SK-N-DZ (cell line): ENCODE measurements at places on chromosomes 13 and 19.

DNA sequence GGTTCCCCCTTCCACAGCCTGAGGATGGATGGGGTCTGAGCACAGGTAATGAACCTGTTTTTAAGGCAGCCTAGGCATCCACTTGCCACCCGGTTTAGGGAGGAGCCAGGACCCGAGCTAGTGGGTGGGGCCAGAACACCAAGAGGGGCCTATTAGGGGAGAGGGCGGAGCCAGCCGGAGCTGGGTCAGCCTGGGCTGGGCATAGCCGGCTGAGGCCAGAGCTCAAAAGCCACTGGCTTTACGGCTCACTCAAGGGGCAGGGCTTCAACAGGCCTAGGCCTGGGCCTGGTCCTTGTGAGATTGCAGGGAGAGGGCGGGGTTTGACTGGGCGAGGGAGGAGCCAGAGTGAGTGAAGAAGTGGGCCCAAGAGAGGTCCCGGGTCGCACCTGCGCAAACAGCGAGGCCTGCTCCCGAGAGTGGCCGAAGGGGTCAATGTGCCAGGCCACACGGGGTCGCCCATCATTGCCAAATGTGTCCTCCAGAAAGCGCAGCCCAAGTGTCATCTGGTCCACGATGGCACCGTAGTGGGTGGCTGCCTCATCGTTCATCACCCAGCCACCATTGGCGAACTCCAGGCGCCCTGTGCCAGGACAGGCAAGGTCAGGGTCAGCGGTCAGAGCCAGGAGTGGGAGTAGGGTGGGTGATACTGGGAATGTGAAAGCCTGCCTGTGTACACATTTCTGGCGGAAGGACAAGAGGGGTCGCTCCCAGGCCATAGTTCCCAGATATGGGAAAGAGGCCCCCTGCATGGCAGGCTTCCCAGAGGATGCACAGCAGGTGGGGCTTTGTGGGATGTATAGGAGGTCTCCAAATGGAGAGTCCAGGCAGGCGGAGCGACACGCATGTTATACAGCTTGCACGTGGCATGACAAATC is 1.9 kb downstream of the MAN2B1 start:
- DNase-seq = no peak

DNA sequence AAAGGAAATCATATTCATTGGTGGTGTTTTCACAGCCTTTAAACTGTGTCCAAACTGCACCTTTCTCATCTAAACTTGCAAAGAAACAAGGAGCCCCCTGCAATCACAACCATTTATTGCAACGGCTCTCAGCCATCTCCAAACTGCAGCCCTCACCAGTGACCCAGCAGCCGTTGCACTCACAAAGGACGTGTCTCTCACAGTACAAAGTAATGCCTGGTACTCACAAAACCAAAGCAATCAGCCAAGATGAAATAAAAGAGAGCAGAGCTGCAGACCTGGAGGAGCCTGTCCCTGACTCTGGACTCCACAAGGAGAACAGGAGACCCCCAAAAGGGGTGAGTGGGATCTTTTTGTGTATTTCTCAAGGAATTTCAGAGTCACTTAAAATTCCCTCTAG is 20.2 kb upstream of the CEACAM21 start:
- no peak for DNase-seq

GRCh38 chr19:29121684-29122083 is 91.3 kb downstream of the UQCRFS1 start:
- no peak for DNase-seq

GRCh38 chr19:1001538-1002166 is 1.4 kb downstream of the GRIN3B start:
- peak; percentile 65 for DNase-seq

DNA sequence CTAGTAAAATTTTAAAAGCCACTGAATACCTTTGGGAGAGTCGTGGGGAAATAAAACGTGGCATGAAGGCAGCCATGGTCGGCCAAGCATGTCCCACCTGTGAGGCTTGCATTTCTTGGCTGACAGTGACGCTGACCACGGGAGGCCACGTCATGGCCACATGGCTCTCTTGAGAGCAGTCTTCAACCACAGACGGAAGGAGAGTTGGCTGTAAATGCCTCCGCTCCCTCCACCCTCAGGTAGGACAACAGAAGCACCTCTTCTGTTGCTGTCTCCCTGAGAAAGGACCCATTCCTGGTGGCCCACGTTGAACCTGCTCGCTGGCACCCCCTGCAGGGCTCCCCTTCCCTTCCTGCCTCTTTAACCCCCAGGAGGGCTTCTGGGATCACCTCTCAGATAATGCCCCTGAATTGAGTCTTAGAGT is 10.6 kb upstream of the LRRC25 start:
- no peak for DNase-seq

- DNase-seq = no peak
Measured at GRCh38 chr19:38842439-38843174, 7.2 kb downstream of the HNRNPL start.

- DNase-seq = peak; percentile 44
Measured at GRCh38 chr13:33228648-33229445, 56.7 kb downstream of the STARD13 start.

DNA sequence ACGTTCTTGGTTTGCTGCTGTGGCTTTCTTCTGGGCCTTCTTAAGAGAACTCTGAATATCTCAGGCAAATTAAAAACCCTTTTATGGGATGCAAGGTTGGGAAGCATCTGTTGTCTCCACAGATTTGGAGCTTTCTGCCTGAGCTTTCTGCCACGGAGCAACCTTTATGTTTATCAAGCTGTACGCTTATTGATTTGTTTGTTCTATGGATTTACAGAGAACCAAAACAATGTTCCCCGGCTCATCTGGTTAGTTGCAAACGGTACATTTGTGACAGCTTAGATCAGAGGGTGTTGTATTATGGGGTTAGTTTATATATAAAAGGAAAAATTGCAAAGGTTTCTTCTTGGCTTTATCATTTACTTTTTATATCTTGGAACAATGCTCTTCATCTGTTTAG is 479.6 kb downstream of the DIAPH3 start:
- DNase-seq = no peak

- DNase-seq = no peak
Measured at GRCh38 chr19:6482343-6482686, 728 bp upstream of the DENND1C start.

DNA sequence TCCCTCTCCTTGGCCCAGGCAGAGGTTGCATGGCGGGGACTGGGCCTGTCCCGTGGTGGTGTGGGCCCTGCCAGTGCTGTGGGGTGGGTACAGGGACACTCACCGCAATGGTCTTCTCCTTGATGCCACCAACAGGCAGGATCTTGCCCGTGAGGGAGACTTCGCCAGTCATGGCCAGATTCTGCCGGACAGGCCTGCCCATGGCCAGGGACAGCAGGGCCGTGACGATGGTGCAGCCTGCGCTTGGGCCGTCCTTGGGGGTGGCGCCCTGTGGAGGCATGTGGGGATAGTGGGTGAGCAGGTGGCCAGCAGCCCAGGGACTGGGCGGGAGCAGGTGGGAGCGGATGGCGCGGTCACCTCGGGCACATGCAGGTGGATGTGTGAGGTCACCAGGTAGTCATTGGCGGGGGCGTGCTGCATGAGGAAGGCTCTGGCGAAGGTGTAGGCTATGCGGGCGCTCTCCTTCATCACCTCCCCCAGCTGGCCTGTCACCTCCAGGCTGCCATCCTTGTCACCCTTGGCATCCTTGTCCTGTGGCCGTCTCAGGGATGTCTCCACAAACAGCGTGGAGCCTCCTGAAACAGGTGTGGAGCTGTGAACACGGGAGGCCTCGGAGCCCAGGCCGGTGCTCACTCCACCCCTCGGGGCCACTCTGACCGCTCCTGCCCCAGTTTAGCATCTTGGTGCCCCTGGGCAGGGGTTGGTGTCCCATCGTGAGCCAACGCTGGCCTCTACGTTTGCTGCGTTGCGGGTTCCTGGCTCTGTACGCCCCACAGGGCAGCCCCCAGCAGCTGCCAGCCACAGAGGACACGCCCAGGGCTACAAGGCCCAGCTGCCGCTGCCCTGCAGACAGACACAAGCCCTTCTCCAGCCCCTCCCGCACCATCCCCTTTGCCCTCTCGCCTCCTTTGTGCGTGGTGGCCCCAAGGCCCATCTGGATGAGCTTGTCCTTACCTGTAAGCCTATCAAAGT is 3.4 kb downstream of the RPL36 start:
- DNase-seq = no peak

- DNase-seq = peak; percentile 11
Measured at GRCh38 chr19:8445488-8446001, 770 bp downstream of the HNRNPM start.

DNA sequence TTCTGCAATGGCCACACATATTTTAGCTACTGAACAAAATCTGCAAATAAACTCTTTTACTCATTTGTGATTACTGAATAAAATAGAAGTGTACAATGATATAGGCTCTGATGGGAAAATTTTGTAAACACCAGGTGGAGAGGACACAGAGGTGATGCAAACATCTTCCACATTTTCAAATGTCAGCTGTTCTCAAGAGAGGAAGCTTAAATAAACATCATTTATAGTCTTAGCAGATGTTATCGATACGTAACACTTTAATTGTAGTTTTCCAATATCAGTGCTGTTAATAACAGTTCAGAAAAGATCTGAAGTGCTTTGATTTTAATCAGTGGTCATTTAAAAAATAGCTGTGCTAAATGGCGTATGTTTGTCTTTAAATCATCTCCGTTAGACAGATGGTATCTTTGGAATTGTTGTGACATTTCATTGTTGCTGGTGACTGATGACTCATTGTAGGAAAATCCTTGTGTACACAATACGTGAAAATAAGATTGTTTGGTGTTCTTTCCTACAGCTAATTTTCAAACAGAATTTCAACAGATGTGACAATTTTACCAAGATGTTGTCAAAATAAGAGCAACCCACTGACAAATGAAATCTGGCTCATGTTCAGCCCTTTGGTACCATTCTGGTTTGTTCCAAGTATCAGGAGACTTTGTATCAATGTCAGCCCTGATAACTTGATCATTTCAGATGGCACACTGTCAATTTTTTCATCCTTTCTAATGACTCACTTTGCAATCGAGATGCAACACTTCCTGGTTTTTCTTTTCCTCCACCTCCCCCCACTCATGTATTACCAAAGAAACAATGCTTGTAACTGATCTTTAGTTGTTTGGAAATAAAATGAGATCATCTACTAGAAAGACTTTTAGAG is 516.0 kb downstream of the DCT start:
- DNase-seq = no peak

DNA sequence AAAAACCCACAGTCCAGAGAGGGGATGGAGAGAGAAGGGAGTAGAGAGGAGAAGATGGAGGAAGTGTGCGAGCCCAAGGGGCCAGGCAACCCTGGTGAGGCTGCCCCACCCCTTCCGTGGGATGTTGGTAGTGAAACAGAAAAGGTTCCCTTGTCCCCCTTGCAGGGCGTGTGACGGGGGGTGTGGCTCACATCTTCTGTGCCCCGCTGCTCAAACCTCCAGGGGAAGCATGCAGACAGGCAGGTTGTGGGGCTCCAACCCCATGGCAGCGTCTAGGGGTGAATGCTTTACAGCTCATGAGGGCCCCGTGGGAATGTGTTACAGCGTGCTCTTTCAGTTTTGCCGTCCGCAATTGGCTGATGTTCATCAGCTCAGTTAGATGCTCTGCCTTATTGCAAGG is 14.7 kb upstream of the EVI5L start:
- no peak for DNase-seq

- no peak for DNase-seq
Measured at GRCh38 chr19:35120492-35120891, 4.9 kb downstream of the FXYD3 start.

GRCh38 chr13:43663474-43664090 is 123.2 kb downstream of the ENOX1 start:
- DNase-seq = no peak

- DNase-seq = no peak
Measured at GRCh38 chr13:90396266-90396665, 951.2 kb upstream of the MIR17HG start.

DNA sequence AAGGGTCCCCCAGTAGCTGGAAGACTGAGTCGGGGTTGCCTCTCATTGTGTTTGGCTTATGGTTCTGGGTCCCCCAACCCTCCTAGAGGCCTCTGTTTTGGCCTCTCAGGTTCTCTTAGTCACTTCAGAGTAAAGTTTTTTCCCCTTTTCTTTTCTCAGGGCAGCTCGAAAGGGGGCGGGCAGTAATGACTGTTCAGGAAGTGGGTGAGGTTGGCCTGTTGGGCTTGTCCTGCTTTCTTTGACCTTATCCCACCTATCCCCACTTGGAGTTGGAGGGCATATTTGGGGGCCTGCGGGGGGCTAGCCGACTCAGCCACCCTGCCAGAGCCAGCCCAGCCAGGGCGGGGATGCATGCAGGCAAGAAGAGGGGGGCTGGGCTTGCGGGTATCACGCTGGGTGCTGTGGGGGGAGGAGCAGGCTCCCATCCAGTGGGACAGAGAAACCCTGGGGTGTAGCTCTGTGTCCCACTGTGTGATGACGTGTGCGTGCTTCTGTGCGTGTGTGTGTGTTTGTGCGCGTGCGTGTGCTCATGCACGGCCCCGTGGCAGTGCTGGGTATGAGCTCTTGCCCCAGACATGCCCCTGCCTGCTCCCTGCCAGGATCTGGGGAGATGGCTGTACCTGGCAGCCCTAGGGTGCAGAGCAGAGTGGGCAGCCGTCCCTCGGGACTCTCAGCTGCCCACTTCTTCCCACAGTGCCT is 1.4 kb downstream of the CIC start:
- DNase-seq = no peak

DNA sequence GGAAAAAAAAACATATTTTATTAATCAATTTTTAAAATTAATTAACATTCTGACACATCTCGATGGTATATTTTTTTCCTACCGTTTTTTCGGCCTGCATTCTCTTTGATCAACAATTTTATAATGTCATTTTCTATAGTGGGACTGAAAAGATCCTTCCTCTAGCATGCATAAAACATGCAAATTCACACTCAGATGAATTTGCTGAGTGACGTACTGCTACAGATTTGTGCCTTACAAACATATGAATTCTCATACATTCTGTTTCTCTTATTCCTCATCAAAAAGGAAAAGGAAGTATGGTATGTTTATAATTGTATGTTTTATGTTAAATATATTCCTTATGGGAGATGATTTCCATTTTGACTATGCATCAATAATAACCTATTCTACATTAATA is 458.2 kb downstream of the TSHZ3 start:
- no peak for DNase-seq

GRCh38 chr13:22880741-22881720 is 299.7 kb upstream of the SGCG start:
- no peak for DNase-seq

DNA sequence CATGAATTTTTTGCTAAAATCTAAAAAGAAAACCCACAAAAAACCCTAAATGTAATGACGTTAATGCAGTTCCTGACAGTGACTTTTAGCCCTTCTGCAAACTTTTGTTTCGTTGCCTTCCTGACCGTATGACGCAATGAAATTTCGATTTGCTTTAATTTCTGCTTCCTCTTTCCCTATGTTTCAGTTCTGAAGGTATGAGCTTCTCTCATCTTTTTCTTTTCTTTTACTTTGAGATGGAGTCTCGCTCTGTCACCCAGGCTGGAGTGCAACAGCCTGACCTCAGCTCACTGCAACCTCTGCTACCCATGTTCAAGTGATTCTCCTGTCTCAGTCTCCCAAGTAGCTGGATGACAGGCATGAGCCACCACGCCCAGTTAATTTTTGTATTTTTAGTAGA is 6.1 kb upstream of the LILRA5 start:
- no peak for DNase-seq

DNA sequence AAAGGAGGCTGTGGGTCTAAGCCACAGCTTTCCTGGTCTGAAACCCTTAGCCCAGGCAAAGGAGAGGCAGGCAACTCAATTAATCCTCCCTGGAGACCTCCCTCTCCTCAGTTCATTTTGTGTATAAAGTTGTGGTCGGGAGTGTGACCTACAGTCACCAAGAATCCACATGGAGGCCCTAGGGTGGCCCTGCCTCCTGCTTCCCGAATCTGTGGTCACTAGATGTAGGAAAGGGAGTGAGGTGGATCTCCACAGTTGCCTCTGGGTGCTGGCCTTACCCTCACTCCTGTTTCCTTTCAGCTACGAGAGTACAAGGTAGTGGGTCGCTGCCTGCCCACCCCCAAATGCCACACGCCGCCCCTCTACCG is 1.3 kb downstream of the RPL18A start:
- DNase-seq = no peak
